ENCODE measurements at places on chromosomes 7 and 10. TPM values are rescaled to one million over a fixed set of nuclear protein-coding genes. Genes with fewer than 3 reads are reported as not detected.

FAM185A gene
- 4.1 TPM for polyA plus RNA-seq

FBXL13 gene
- 0.19 TPM for polyA plus RNA-seq

DUS4L gene
- polyA plus RNA-seq: 6.5 TPM

PDE1C gene
- polyA plus RNA-seq: 0.61 TPM

VSTM4 gene
- not detected for polyA plus RNA-seq

ACHE gene
- 0.07 TPM for polyA plus RNA-seq

OR6B1 gene
- polyA plus RNA-seq: not detected

VWDE gene
- polyA plus RNA-seq: 0.01 TPM

GRCh38 chr7:116259871-116260440 is 49.6 kb downstream of the TES start:
- H3K27ac ChIP-seq: peak overlapping the region; percentile 83
- no peaks in the 10 kb centered on the region for H3K27me3 ChIP-seq
- H3K4me3 ChIP-seq: no peak overlapping the region
- peaks cover 6% of the 10 kb centered on the region for H3K36me3 ChIP-seq

- H3K36me3 ChIP-seq: no peaks in the 10 kb centered on the region
- no peak overlapping the region for H3K4me3 ChIP-seq
- H3K27me3 ChIP-seq: no peaks in the 10 kb centered on the region
Observed at GRCh38 chr10:15254808-15255648, 86.5 kb upstream of the NMT2 start.

- H3K36me3 ChIP-seq: no peaks in the 10 kb centered on the region
- H3K27ac ChIP-seq: no peak overlapping the region
- H3K4me1 ChIP-seq: no peaks in the 10 kb centered on the region
- peaks cover 10% of the 10 kb centered on the region for H3K27me3 ChIP-seq
- no peak for DNase-seq
Observed at GRCh38 chr7:93402944-93403343, 170.8 kb downstream of the VPS50 start.

DNA sequence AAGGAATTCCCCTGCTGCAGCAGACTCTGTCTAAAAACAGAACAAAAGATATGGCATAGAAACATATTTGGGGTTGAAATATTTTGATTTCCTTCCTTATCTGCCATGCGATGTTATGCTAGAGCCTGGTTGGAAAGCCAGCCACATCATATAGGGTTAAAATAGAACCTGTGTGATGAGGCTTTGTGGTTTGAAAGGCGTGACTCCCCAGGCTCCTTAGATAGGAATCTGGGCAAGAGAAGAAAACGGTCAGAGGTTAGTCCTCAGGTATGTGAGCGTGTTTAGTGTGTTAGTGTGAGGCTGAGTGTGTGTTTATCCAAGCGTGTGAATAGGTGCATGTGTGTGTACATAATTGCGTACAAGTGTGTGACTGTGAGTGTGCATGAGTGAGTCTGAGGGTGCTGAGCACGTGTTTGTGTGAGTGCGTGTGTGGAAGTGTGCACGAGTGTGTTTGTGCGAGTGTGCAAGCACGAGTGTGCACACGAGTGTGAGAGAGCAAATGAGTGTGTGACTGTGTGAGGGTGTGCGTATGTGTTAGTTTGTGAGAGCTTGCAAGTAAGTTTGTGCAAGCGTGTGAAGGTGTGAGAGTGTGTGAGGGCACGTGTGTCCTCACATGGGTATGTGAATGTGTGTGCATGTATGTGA is 79.9 kb downstream of the COL26A1 start:
- H3K4me1 ChIP-seq: no peaks in the 10 kb centered on the region
- H3K27ac ChIP-seq: no peak overlapping the region
- H3K36me3 ChIP-seq: no peaks in the 10 kb centered on the region
- H3K4me3 ChIP-seq: no peak overlapping the region
- DNase-seq: no peak

DNA sequence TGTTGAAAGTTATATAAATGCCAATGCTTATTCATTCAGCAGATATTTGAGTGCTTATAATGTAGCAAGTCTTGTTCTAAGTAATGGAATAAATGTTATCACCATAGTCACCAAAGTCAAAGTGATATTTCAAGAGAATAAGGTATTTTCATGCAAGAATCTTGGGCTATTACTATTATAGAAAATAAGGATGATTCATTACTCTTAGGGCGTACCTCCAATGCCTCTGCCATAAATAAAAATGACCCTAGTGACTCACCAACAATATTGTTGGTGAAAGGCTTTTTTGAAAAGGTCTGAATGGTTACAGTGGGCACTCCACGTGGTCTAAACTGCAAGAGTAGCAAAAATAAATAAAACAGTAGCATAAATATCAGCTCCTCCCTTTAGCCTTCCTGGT is 68.4 kb downstream of the RALA start:
- no peak overlapping the region for H3K4me3 ChIP-seq
- no peaks in the 10 kb centered on the region for H3K27me3 ChIP-seq
- peaks cover 15% of the 10 kb centered on the region for H3K4me1 ChIP-seq
- H3K36me3 ChIP-seq: peaks cover 18% of the 10 kb centered on the region

GRCh38 chr10:56902554-56902953 is 541.5 kb upstream of the ZWINT start:
- no peak for DNase-seq
- H3K4me3 ChIP-seq: no peak overlapping the region
- no peaks in the 10 kb centered on the region for H3K4me1 ChIP-seq
- H3K36me3 ChIP-seq: no peaks in the 10 kb centered on the region
- H3K27me3 ChIP-seq: no peaks in the 10 kb centered on the region
- H3K27ac ChIP-seq: no peak overlapping the region

GRCh38 chr10:17751781-17752445 is at the start of gene TMEM236:
Gene TMEM236, plus strand, starts transcription at chr10:17752201. Its CDS starts 95 bp downstream, at chr10:17752296.
- no peak within 1 kb of the TSS for H3K4me3 ChIP-seq
- H3K27me3 ChIP-seq: no peaks in the 10 kb centered on the region
- no peak within 1 kb of the TSS for H3K27ac ChIP-seq

DNA sequence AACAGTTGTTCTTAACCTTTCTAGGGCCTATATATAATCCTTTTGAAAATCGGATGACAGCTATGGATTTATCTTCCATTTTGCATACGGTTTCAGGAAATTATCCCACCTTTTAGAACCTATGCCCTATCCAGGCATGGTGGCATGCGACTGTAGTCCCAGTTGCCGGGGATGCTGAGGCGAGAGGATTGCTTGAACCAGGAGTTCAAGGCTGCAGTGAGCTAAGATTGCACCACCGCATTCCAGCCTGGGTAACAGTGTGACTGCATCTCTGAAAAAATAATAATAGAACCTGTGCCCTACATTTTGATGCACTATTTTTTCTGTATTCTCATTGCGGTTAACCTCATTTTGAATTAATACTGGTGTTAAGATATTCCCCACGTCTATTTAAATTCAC is 11.6 kb downstream of the CCAR1 start:
- no peak overlapping the region for H3K4me3 ChIP-seq
- H3K27me3 ChIP-seq: no peaks in the 10 kb centered on the region
- H3K36me3 ChIP-seq: peaks cover 25% of the 10 kb centered on the region
- H3K27ac ChIP-seq: no peak overlapping the region
- DNase-seq: no peak
- H3K4me1 ChIP-seq: no peaks in the 10 kb centered on the region

GRCh38 chr7:14457568-14458453 is 444.7 kb downstream of the DGKB start:
- DNase-seq: peak; percentile 23
- no peak overlapping the region for H3K27ac ChIP-seq
- no peaks in the 10 kb centered on the region for H3K27me3 ChIP-seq
- no peaks in the 10 kb centered on the region for H3K4me1 ChIP-seq
- no peaks in the 10 kb centered on the region for H3K36me3 ChIP-seq

GRCh38 chr10:4051011-4051640 is 266.1 kb upstream of the KLF6 start:
- no peaks in the 10 kb centered on the region for H3K4me1 ChIP-seq
- no peaks in the 10 kb centered on the region for H3K36me3 ChIP-seq
- no peaks in the 10 kb centered on the region for H3K27me3 ChIP-seq
- DNase-seq: no peak

GRCh38 chr7:35415411-35415822 is 161.5 kb upstream of the TBX20 start:
- no peaks in the 10 kb centered on the region for H3K4me1 ChIP-seq

DNA sequence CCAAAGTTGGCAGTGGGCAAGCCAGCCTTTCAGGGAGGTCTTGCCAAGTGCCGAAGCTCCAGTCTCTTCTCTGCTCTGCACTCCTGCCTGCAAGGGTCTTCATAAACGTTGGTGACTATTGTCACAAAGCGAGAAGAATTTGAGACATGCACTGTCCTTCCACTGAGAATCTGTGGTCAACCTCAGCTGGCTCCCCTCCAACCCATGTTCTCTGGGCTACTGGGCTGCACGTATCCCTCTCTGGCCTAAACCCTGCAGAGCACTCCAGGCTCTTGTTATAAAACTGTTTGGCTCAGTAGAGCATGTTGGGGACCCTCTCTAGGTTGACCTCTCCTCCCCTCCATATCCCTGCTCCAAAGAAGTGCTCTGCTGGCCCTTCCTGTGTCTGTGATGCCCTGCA is 260.4 kb upstream of the NFE2L3 start:
- H3K4me3 ChIP-seq: no peak overlapping the region
- peaks cover 21% of the 10 kb centered on the region for H3K4me1 ChIP-seq
- no peaks in the 10 kb centered on the region for H3K36me3 ChIP-seq
- H3K27ac ChIP-seq: no peak overlapping the region
- no peaks in the 10 kb centered on the region for H3K27me3 ChIP-seq

DNA sequence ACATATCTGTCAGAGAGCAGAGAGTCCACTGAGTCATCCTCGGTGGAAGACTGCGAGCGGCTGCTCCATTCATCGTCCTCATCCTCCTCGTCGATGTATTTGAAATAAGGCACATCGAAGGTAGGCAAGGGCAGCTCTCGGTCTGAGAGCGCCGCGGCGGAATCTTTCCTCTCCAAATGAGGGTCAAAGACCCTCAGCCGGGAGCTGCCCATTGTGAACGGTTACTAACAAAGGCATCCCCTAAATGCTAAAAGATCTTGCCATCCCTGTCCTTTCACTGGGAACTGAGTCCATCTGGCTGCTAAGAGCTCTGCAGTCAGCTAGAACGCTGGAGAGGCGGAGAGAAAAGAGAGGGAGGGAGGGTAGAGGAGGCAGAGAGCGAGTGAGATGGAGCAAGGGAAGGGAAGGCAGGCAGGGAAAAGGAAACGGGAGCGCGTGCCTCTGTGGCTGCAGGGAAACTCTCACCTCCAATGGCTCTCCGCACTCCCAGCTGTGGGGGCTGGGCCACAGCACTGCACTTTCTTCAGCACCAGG is 163.4 kb downstream of the RAPGEF5 start:
- no peak for DNase-seq
- H3K27me3 ChIP-seq: no peaks in the 10 kb centered on the region

DNA sequence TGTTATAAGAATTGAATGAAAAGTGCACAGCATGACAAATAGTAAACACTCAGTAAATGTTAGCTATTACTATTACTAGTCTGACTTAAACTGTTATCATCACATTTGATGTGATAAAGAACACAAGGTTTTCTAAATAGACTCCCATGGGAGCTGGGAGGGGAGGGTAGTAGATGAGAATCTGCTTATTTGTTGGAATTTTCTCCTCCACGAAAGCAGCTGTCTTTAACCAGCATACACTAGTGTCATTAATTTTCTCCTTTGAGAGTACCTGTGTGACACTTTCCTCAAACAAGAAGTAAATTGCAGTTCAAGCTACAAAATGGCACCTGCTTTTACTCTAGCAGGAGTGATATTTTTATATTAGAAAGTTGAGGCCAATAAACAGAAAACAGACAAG is 200.1 kb downstream of the SKAP2 start:
- peaks cover 8% of the 10 kb centered on the region for H3K4me1 ChIP-seq
- no peak overlapping the region for H3K27ac ChIP-seq
- H3K27me3 ChIP-seq: no peaks in the 10 kb centered on the region
- H3K4me3 ChIP-seq: no peak overlapping the region

- H3K4me3 ChIP-seq: no peak overlapping the region
- no peaks in the 10 kb centered on the region for H3K36me3 ChIP-seq
- no peaks in the 10 kb centered on the region for H3K27me3 ChIP-seq
- H3K27ac ChIP-seq: no peak overlapping the region
- no peak for DNase-seq
- peaks cover 52% of the 10 kb centered on the region for H3K4me1 ChIP-seq
Observed at GRCh38 chr10:4683137-4683536, 142.9 kb upstream of the AKR1E2 start.

- H3K36me3 ChIP-seq: no peaks in the 10 kb centered on the region
- no peak overlapping the region for H3K27ac ChIP-seq
- H3K27me3 ChIP-seq: no peaks in the 10 kb centered on the region
- H3K4me3 ChIP-seq: no peak overlapping the region
- no peak for DNase-seq
Observed at GRCh38 chr10:28838908-28839307, 161.6 kb downstream of the BAMBI start.

- H3K4me3 ChIP-seq: no peak overlapping the region
- H3K36me3 ChIP-seq: no peaks in the 10 kb centered on the region
- H3K4me1 ChIP-seq: no peaks in the 10 kb centered on the region
Observed at GRCh38 chr10:78830976-78831375, 237.8 kb upstream of the ZMIZ1 start.

DNA sequence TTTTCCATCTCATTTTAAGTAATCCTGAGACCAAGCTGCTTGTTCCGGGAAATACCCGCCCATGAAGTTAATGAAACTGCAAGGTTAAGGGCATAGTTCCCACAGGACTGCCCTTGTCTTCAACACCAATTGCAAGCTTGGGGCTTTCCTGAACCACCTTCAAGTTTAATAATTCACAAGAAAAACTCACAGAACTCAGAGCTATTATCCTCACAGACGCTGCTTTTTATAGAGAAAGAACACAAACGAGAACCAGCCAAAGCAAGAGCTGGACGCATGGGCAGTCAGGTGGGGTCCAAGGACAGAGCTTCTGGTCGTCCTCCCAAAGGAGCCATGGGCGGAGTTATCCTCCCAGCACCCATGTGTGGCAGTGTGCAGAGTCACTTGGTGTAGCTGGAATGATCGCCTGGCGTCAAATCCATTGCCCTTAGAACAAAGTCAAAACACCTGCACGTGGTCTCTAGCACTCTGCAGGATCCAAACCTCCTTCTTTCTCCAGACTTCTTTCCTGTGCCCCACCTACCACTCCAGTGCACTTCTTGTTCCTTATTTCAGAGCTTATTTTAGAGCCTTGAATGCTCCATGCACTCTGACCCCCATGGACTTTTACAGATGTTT is 56.7 kb downstream of the SNX10 start:
- H3K4me1 ChIP-seq: peaks cover 20% of the 10 kb centered on the region
- no peaks in the 10 kb centered on the region for H3K36me3 ChIP-seq
- H3K27ac ChIP-seq: no peak overlapping the region
- DNase-seq: no peak
- H3K27me3 ChIP-seq: no peaks in the 10 kb centered on the region
- no peak overlapping the region for H3K4me3 ChIP-seq

GRCh38 chr10:35127289-35127891 is 744 bp downstream of the CREM start:
- H3K4me1 ChIP-seq: peaks cover 20% of the 10 kb centered on the region
- H3K27ac ChIP-seq: peak overlapping the region; percentile 99
- H3K4me3 ChIP-seq: peak overlapping the region; percentile 86
- no peaks in the 10 kb centered on the region for H3K27me3 ChIP-seq

DNA sequence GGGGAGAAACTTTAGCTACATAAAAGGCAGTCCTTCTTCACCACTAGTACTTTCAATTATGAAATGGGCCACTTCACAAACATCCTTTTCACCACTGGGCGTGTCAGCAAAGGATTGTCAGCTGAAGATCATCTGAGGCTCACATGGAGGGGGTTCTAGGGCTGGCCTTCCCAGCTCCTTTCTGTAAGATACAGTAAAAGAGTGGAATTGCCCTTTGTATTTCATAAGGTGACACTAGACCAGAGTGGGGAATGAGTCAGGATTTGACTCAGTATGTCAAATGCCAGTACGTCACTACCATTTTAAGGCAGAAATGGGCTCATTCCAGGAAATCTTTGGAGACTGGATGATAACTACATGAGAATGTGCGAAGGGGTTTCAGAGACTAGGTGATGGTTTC is 21.2 kb upstream of the BLOC1S2 start:
- H3K36me3 ChIP-seq: no peaks in the 10 kb centered on the region
- H3K27ac ChIP-seq: no peak overlapping the region
- no peak overlapping the region for H3K4me3 ChIP-seq
- no peak for DNase-seq

Measured in keratinocyte (primary cell).